ENCODE measurements at places on chromosomes 4 and X. TPM values are rescaled to one million over a fixed set of nuclear protein-coding genes. Genes with fewer than 3 reads are reported as not detected.

DNA sequence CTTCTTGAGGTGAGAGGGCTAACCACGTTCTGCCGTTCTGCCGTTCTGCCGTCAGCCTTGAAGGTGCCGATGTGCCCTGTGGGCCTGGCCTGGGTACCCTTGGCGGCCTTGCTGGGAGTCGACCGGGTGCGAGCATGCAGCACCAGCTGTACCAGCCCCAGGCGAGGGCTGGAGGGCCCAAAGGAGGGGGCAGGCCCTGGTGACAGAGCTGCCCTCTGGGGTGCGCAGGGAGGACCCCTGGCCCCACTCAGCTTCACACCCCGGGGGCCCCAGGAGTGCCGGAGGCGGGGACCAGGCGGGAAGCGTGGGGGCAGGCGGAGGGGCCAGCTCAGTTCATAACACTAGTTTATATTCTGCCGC lies 22.1 kb downstream of the UVSSA start:
- no peak for DNase-seq

- DNase-seq: no peak
These were observed 68.8 kb downstream of the STK32B start for GRCh38 chr4:5120067-5120466.

The TMEM47 gene
- total RNA-seq: 7.1 TPM

- DNase-seq: no peak
These were observed 31.6 kb downstream of the TRMT44 start for GRCh38 chr4:8472158-8472688.

The PPA2 gene
- total RNA-seq: 48.3 TPM

GRCh38 chr4:68494688-68495087 lies 47.4 kb downstream of the TMPRSS11E start:
- DNase-seq: no peak

The CT45A9 gene
- not detected for total RNA-seq

The UVSSA gene
- 18.3 TPM for total RNA-seq

The USP17L15 gene
- not detected for total RNA-seq

GRCh38 chr4:182169572-182169971 lies 73.6 kb upstream of the TENM3 start:
- DNase-seq: no peak

The RS1 gene
- total RNA-seq: not detected

DNA sequence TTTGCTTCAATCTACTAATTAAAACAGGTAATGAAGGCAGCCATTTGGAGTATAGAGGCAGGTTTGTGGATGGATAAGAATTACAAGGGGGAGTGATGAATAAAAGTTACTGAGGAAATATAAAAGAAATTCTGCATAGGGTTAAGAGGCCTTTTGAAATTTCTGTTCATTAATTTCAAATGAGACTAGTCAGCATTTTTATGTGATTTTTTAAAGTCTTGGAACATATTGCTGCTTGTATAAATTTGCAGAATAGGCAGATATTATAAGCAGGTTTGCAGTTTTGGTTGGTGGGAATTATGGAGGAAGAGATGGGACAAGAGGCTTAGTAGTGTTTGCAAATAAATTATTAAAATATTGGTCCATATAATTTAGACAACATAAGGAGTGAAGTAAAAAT lies 750.4 kb upstream of the AGA start:
- DNase-seq: no peak

DNA sequence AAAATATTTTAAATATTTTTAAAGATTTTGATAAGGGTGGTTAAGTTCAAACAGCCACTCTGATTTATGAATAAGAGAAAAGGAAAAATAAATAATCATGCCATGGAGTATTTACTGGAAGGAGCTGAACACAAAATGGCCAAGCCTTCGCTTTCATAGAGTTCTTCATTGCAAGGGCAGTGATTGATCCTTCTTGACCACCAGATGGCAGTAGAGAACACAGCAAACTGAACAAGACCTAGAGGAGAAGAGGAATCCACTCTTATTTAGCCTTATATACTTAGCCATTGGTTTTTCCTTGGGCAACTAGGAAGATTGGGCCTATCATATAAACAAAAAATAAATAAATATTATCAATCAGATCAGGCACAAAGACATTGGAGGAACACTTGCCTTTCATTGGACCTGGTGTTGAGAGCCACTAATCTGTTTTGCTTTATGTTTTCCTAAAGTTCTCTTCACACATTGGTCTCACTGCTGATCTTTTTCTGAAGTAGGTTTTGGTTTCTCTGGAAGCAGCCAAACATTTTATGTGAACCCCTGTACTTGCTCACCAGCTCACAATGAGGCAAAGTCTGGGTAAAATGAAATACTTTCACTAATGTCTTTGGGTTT lies 58.1 kb upstream of the PARM1 start:
- DNase-seq: no peak

The PNMA5 gene
- total RNA-seq: not detected

The AMMECR1 gene
- 30.9 TPM for total RNA-seq

- no peak for DNase-seq
These were observed 283.8 kb upstream of the IL1RAPL1 start for GRCh38 chrX:28303486-28303885.

- no peak for DNase-seq
These were observed 45.6 kb downstream of the RFC1 start for GRCh38 chr4:39320381-39321115.

The TASL gene
- total RNA-seq: 3.5 TPM

DNA sequence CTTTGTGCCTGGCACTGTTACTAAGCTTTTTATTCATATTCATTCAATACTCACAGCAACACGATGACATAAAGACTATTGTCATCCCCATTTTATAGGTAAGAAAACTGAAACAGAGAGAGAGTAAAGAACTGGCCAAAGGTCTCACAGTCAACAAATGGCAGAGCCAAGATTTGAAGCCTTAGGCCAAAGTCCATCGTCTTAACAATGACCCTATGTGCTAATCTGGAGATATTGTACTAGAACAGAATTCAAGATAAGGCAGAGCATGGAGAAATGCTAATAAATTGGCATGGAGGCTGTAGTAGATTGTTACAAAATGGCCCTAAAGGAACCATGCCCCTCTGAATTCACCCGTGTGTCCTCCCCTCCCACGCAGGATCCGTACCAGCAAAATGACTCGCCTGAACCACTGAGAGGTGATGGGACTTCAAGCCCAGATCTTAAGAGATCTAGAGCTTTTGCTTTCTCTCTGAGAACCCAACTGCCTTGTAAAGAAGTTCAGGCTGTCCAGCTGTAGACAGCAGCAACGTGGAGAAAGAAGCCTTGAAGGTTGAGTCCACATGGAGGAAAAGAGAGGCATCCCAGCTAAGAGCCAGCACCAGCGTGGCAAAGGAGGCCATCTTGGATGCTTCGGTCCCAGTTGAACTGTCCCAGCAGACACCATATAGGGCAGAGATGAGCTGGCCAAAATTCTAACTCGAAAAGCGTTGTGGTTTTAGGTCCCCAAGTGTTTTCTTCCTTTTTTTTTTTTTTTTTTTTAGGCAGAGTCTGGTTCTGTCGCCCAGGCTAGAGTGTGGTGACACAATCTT lies 52.8 kb upstream of the RBM47 start:
- no peak for DNase-seq

DNA sequence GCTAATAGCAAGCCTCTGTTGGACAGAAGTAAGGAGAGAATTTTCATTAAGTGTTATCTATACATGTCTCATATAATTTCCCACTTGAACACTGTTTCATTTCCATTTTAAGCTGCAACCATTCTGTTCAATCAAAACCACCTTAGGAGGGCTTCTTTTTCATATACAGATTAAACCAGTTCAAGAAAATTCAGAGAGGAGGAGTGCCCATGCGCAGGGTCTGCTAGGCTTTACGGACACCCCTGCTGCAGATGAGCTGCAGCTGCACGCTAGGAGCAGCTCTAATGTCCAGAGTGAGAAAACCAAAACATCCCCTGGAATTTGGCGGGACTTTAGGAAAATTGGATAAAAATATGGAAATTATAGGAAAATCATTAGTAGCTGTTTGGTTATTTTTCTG lies 541.0 kb downstream of the SPRY1 start:
- no peak for DNase-seq

- peak; percentile 55 for DNase-seq
These were observed 21.9 kb downstream of the BMP3 start for GRCh38 chr4:81052119-81053068.

- DNase-seq: no peak
These were observed 85.7 kb downstream of the QDPR start for GRCh38 chr4:17426222-17426621.

- no peak for DNase-seq
These were observed 36.8 kb downstream of the CC2D2A start for GRCh38 chr4:15506464-15506863.

DNA sequence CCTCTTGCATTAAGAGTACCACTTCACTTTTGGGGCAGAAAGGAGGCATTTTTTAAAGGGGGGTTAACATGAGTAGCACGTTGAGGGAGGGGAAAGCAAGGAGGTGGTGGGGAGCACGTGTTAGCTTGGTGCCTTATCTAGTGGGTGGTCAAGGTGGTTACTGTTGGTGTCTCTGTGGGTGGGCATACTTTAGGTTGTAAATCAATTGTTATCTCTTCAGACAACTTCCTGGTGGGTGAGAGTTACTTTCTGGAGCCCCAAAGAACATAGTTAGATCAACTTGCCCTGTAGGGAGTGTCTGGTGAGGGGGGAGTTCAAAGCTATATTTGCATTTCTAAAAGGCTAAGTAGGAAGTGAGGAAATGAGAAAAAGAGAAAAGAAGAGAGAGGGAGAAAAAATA lies 297.7 kb upstream of the CLNK start:
- DNase-seq: no peak

GRCh38 chrX:154541896-154542722 lies 4.5 kb downstream of the G6PD start:
- peak; percentile 86 for DNase-seq

The TMSB4X gene
- 658 TPM for total RNA-seq

All from liver (tissue), 10 donors.